ENCODE measurements at places on chromosomes 12 and 14.

GRCh38 chr14:52067873-52068614, 815 bp downstream of the NID2 start:
- DNase-seq: peak; percentile 22

GRCh38 chr14:102772781-102773570, 4.3 kb upstream of the TRAF3 start:
- no peak for DNase-seq

GRCh38 chr14:30283822-30284446, 275.0 kb upstream of the G2E3 start:
- peak; percentile 19 for DNase-seq

DNA sequence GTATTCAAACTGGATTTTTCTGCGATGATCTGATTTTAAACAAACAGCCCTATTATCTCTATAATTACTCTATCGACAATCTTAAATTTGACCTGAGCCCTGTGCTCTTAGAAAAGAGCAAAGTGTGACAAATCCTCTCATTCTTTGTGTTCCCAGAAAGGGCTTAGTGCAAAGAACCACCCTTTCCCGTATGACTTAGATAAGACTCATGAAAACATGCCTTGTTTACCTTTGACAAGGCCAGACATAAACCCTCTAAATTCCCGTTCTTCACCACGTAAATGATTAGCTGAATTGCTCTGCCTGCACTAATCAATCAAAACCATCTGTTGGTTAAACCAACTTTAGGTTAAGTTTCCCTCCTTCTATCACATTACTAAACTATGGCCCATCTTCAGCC, 285.7 kb upstream of the SEL1L start:
- DNase-seq: no peak

GRCh38 chr12:93094988-93095737, 166.1 kb upstream of the EEA1 start:
- no peak for DNase-seq

GRCh38 chr12:26721800-26722199, 111.2 kb downstream of the ITPR2 start:
- no peak for DNase-seq

DNA sequence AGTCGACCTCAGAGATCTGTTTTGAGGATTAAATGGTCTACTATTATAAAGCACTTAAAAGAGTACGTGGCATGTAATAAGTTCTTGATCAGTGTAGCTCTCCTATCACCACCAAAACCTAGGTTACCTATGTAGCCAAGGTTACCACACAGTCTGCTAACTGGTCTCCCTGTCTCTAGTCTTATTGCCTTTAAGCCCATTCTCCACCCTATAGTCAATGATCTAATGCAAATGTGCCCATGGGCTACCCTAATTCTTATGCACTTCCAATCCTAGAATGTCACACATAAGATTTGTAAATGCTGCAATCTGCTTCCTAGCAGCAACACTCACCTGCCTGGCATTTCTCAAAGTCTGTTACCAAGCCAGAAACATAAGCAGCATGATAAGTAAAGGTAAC, 44.9 kb downstream of the C2CD5 start:
- DNase-seq: no peak

DNA sequence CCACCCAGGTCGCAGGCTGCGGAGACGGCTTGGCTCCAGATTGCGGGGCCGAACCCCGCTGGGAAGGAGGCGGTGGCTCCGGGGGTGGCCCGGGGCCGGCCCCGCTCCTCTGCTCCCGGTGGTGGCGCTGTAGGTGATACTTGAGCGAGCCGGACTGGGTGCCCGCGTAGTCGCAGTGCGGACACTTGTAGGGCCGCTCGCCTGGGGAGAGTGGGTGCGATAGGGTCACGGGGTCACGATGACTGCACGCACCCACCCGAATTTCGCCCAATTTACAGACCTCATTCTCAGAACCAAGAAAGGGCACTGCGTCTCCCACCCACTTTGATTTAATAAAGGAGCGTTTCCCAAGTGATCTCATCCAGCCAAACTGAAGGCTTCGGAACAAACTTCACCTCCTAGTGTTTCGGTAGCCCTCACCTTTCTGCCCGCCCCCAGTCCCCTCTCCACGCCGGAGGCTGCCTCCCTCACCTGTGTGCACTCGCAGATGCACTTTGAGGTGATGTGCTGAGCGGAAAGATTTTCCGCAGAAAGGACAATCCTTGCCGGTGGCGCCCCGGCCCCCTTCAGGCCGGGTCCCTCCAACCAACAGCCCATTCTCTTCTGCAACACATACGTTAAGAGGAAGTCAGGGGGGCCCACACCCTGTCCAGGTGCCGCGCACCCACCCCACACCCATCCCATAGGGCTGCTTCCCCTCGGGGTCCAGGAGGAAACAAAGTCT, 7.4 kb downstream of the ZNF219 start:
- no peak for DNase-seq

DNA sequence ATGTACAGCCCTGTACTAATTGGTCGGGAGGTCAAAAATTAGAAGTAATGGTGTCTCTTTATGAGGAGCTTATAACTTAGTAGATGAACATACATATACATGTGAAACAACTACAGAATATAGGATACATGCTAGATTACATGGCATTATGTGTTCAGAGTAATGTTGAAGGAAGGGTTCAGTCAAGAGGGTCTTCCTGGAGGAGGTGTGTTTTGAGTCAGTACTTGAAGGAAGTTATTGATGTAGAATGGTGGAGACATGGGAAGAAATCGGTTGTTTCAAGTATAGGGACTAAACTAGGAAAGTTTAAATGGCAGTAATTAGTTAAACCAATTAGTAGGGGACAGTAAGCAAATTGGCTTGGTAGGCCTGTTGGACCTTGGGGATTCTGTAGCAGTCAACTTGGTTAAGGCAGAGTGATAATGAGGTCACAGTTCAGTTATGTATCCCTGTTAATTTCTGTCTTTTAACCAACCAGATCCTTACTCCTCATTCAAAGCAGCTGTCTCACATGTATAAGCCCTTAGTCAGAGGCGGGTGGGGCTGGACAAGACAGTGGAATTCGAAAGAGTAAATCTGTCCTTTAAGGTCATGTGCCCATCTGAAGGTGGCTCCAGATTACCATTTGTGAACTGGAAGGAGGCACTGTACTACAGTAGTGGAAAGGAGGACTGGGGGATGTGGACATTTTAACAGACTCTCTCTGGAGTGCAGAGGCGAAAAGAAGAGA, 3.5 kb upstream of the ANKRD52 start:
- DNase-seq: no peak

GRCh38 chr12:130322263-130322662, 15.4 kb upstream of the PIWIL1 start:
- no peak for DNase-seq

Measured in stimulated activated CD4-positive, alpha-beta T cell treated with anti-CD3 and anti-CD28 coated beads, Interleukin-2, amount 100 ng/mL, for 24 hours (primary cell).